ENCODE measurements at places on chromosomes 5 and 9. TPM values are rescaled to one million over a fixed set of nuclear protein-coding genes. Genes with fewer than 3 reads are reported as not detected.

Gene MED22
- 22.0 TPM for total RNA-seq

Gene PRSS3
- 5.2 TPM for total RNA-seq

Gene LHX3
- not detected for total RNA-seq

Gene SYNPO
- 1.4 TPM for total RNA-seq

Gene MACIR
- total RNA-seq = 44.3 TPM

Gene GRIN3A
- total RNA-seq = 5.8 TPM

Gene SLC6A7
- 5.9 TPM for total RNA-seq

Gene CDKN2B-AS1
- total RNA-seq = not detected

Gene NEURL1B
- total RNA-seq = 13.2 TPM

Gene OR1J2
- not detected for total RNA-seq

Gene PCDHGC3
- 72.8 TPM for total RNA-seq
